Naive thymus-derived CD8-positive, alpha-beta T cell (primary cell): ENCODE measurements at places on chromosomes 5 and 9. TPM values are rescaled to one million over a fixed set of nuclear protein-coding genes. Genes with fewer than 3 reads are reported as not detected.

GRCh38 chr5:181166812-181167733 is 19.7 kb downstream of the OR2V2 start:
- H3K36me3 ChIP-seq = no peaks in the 10 kb centered on the region
- H3K4me1 ChIP-seq = peaks cover 54% of the 10 kb centered on the region
- H3K27me3 ChIP-seq = no peaks in the 10 kb centered on the region
- no peak for DNase-seq

DNA sequence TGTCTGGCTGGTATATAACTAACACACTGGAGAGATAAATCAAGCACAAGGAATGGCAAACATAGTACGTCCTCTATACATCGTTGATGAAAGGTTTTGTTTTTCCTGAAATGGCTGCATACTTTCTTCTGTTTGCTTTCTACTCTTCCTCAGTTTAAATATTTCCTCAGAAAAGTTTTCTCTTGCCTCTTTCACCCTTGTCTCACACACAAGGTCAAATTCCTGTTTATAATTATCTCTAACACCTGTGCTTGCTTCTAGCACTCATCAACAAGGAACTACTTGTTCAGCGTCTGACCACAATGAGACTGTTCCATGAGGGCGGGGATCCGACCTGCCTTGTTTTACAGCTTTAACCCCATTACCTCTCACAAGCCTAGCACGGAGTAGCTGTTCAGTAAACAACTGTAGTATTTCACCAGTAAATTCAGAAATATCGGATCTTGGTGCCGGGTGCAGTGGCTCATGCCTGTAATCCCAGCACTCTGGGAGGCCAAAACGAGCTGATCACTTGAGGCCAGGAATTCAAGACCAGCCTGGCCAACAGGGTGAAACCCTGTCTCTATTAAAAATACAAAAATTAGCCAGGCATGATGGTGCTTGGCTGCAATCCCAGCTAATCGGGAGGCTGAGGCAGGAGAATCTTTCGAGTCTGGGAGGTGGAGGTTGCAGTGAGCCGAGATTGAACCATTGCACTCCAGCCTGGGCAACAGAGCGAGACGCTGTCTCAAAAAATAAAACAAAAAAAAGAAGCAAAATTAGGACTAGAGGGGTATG is 37.0 kb downstream of the NR6A1 start:
- peaks cover 19% of the 10 kb centered on the region for H3K27me3 ChIP-seq
- H3K36me3 ChIP-seq = no peaks in the 10 kb centered on the region
- H3K4me1 ChIP-seq = no peaks in the 10 kb centered on the region
- no peak overlapping the region for H3K27ac ChIP-seq
- DNase-seq = no peak
- no peak overlapping the region for H3K4me3 ChIP-seq

DNA sequence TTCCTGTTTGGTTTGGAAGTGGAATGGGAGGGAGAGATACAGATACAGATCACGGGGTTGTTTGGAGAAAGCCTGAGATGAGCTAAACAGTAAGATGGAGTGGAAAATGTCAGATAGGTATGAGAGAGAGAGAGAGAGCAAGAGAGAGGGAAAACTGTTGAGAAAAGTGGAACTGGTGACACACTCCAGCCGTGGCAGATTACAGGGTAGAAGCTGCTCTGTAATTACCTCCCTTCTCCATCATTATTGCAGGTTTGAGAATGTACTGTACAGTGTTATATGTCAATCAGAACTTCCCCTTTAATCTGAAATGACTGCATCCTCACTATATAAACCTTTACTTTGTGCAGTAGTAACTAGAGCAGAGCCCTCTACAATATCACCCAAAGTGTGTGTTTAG is 74.5 kb upstream of the WWC1 start:
- DNase-seq = no peak
- peaks cover 3% of the 10 kb centered on the region for H3K27me3 ChIP-seq
- no peaks in the 10 kb centered on the region for H3K4me1 ChIP-seq
- no peak overlapping the region for H3K4me3 ChIP-seq
- H3K36me3 ChIP-seq = no peaks in the 10 kb centered on the region

DNA sequence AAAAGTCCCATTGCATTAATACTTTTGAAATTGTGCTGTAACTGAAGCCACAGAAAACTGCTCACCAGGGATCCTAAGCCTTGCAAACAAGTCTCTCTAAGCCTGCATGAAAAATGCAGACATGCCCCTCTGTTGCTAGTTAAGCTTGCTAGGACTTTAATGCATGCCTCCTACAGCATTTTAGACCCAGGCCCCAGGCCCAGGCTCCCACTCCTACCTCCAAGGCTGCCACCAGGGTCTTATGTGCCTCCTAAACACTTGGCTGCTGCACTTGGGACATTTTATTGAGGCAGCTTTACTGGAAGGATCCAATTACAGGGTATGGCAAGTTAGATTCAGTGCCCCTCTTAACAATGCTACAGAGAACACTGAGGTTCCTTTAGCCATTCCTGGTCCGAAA is 467.3 kb upstream of the CLINT1 start:
- no peak overlapping the region for H3K4me3 ChIP-seq
- peaks cover 2% of the 10 kb centered on the region for H3K36me3 ChIP-seq
- H3K27ac ChIP-seq = no peak overlapping the region
- H3K27me3 ChIP-seq = no peaks in the 10 kb centered on the region
- H3K4me1 ChIP-seq = no peaks in the 10 kb centered on the region

DNA sequence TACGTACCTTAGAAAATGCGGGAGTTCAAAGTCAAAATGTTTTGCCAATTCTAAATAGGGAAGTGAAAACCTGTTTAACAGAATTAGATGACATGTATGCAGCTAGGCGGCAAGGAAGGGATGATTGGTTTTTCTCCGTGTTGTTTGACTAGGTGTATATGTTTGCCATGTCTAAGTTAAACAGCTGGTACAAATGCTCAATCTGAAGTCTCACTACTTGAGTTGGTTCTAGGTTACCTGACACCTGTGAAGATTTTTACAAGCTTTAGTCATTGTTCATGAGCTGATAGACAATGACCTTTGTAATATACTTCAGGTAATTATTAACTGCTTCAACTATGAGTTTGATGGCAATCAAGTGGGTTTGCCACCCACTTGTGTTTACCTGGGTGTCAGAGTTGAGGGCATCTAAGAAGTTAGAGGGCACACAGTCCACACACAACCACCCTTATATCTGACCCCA is 74.3 kb downstream of the SLC44A1 start:
- H3K4me1 ChIP-seq = no peaks in the 10 kb centered on the region
- no peak overlapping the region for H3K27ac ChIP-seq
- peaks cover 8% of the 10 kb centered on the region for H3K36me3 ChIP-seq

GPR150 gene
- 1.6 TPM for total RNA-seq

PKD2L2 gene
- not detected for total RNA-seq
